Activated T-helper 1 cell treated with Interleukin-2 at 50 U/mL for 16 hours (primary cell): ENCODE measurements at places on chromosomes 2 and 18.

DNA sequence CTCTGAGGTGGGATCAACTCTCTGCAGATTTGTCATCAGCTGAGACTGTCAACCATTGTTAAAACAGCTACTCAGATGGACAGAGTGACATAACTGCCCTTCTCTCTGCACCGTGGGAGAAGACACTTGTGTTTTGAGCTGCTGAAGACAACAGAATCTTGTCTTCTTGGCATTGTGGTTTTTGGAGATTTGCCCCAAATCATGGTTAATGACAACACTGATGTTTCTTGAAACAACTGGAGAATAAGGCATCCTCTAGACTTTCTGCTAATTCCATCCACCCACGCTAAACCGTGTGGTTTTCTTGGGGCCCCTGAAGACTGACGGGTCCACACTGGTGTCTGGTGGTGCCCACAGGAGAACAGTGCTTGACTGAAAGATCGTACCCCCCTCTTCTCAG, 39.5 kb downstream of the SH3BP4 start:
- no peak for DNase-seq

GRCh38 chr2:22623620-22624019, 761.4 kb upstream of the KLHL29 start:
- no peak for DNase-seq

DNA sequence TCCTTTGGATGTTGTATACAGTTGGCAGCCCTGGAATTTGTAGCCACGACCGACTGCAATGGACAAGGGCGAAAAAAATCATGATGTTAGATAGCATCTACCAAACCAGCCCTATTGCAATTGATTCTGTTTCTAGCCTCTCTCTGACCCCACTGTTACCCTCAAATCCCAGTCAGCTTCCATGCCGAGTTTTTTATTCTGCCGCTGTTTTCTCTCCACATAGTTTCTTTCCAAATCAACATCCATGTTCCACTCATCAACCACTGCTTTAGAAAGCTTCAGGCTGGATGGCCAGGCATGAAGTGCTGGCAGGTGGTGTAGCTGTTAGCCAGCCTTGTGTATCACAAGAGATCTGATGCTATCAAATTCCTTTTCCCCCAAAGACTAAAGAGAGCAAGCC, 272.8 kb downstream of the FIGN start:
- no peak for DNase-seq

DNA sequence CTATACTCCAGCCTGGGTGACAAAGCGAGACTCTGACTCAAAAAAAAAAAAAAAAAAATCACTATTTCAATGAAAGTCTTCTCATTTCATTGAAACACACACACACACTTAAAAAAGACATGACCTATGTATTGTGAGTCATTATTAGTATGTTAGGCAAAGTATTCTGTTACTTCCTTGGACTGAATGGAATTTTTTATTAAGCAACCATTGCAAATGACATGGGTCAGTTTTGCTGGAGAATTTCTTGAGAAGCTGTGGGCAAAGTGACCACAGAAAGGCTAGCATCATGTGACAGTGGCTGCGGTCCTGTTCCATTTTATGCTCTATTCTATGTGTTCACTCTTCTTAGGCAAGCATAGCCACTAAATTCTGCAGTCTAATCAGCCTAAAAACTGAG, 695.7 kb downstream of the TDRD15 start:
- no peak for DNase-seq

DNA sequence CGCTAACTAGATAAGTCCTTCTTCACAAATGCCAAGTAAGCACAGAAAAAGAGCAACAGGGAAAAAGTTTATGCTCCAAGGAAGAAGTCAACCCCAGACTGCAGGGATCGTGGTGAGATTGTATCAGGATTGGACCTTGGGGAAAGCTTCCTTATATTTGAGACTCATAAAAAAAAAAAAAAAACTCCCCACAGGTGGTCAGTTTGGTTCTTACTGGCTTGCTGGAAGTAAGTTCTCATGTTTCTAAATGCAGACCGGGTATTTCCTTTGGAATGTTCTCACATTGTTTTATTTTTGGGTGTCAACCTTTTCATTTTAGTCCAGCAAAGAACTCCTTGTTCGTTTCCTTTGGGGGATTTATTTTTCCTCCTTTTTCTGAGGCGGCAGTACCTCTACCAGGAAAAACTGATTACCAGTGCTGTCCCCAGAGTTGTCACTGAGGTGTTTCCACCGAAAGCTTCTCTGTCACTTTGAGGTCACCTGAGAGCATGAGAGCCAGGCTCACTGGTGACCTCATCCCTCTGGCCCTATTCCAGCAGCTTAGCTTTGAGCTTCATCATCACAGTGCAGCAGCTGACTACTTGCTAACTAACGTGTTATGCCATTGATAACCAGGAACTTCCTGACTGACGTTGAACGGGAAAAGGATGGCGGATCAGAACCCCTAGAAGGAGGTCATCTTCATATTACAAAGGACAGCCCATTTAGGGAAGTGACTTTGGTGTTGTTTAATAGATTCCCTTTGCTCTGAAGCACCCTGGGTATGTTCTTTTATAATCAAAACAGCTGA, 16.8 kb upstream of the ATP8B1 start:
- DNase-seq = no peak

DNA sequence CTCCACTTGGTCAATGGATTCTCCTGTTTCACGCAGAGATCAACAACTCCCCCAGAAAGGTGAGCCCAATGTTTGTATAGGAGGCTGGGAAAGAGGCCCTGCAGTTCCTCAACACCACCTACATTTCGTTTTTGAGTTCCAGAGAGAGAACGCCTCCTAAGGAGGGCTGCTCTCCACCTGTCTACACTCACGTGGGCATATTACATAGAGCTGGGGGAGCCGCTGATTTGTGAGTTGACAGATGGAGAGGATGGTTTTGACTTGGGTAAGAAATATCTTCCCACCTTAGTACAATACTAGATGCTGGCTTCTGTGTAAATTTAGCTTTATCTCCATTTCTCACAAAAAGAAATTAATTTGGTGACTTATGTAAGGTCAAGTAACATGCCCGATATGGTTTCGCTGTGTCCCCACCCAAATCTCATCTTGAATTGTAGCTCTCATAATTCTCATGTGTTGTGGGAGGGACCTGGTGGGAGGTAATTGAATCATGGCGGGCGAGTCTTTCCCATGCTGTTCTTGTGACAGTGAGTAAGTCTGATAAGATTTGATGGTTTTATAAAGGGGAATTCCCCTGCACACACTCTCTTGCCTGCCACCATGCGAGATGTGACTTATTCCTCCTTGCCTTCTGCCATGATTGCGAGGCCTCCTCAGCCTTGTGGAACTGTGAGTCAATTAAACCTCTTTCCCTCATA, 274.5 kb upstream of the PXDN start:
- no peak for DNase-seq

- no peak for DNase-seq
Observed at GRCh38 chr18:24248359-24248758, 109.5 kb downstream of the CABYR start.

DNA sequence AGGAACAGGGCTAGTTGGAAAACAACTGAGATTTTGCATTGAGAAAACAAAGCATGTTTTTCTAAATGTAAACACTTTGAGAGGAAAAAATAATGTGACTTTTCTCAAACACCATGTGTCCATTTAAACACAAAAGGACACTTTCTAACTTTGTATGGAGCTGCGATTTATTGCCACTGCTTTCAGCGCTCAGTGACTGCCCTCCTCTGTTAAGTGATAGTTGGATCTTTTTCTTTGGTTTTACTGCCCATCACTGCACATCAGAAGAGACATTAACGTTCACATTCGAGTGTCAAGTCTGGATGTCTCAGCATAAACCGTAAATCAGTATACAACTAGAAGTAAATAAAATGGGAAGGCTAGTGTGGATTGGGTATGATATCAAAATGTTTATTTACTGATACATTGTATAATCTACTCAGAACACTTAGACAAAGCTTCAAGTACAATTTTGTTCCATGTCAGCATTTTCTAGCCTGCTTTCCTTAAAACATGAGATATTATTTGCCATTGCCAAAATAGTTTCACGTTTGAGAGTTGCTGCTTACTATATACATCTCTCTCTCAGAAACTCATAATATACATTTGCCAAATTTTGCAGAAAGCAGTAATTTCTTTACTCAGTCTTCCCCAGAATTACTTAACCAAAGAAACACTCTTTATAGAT, 237.6 kb downstream of the IKZF2 start:
- DNase-seq = no peak

- DNase-seq = peak; percentile 6
Observed at GRCh38 chr2:135948642-135949355, 36.6 kb downstream of the DARS1 start.

GRCh38 chr2:8436585-8436984, 245.3 kb upstream of the ID2 start:
- no peak for DNase-seq

DNA sequence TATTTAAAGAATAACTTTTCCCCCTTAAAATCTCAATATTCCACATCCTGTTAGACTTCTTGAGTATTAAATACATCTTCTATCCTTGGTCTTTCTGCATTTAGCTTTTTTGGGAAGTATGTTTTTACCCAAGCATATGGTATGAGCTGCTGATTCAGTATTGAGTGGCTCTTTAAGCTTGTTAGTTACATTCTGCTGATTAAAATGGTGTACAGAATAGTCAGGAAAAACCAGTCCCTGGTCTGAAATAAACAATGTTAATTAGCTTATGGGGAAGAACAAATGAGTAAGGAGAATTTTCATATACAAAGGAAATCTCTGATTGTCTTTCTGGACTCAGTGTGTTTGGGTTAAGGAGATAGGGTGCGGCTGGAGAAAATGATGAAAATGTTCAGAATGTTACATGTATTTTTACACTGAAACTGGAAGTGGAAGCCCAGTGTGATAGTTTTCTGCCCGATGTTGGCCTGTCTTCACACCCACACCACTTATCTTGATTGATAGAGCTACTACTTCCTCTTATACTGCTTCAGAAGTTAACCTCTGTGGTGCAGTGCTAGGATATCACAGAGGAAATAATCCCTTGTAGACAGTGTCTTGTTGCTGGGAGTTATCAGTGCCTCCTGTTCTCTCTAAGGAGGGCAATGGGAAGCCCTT, 84.0 kb downstream of the MSH2 start:
- DNase-seq = no peak

- no peak for DNase-seq
Observed at GRCh38 chr2:151878655-151879563, 50.7 kb upstream of the ARL5A start.
